ENCODE measurements at places on chromosomes 6 and 20.

DNA sequence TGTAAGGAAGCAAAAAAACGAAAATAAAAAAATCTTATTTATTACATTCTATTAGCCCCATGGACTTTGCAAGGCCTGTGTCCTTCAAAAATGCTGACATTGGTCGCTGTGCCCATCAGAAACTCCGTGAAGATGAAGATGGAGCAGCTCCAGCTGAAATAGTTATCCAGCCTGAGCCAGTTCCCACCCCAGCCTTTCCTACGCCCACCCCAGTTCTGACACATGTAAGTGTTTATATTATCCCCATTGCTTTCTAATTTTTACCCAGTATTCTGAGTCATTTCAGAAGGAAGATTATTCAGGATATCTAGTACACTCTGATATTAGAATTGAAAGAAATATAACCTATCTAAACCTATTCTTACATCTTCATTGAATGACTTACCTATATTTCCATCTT, 217.7 kb downstream of the ARHGAP18 start:
- no peak for DNase-seq

- DNase-seq: no peak
Measured at GRCh38 chr6:106829451-106829850, 145.1 kb downstream of the CD24 start.

- DNase-seq: no peak
Measured at GRCh38 chr20:21302664-21303060, 469 bp upstream of the XRN2 start.

GRCh38 chr6:167146977-167147376, 10.8 kb downstream of the GPR31 start:
- DNase-seq: no peak

GRCh38 chr6:160082627-160083026, 39.0 kb upstream of the SLC22A1 start:
- DNase-seq: no peak

GRCh38 chr6:81638366-81638765, 114.1 kb downstream of the TENT5A start:
- no peak for DNase-seq

- no peak for DNase-seq
Measured at GRCh38 chr6:36847991-36848390, 8.7 kb upstream of the CPNE5 start.

GRCh38 chr6:53331678-53332077, 17.1 kb downstream of the ELOVL5 start:
- DNase-seq: no peak

- DNase-seq: no peak
Measured at GRCh38 chr20:15742627-15743026, 830.6 kb downstream of the KIF16B start.

DNA sequence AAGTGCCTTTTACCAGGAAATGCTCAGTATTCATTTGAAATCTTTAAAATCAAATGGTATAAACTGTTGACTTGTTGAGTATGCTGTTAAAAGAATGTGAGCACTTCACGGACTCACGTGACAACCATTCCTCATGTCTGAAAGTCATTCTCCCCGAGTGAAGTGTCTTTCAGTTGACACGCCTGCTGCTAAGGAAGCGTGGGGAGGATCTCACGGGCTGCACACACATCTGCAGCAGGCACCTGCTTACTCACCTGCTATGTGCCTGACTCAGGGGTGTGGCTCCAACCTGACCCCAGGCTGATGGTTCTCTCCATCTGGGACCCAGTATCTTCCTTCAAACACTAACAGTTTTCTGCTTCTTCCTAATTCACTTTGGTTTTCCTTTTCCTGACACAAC, 32.7 kb downstream of the WDR27 start:
- no peak for DNase-seq

DNA sequence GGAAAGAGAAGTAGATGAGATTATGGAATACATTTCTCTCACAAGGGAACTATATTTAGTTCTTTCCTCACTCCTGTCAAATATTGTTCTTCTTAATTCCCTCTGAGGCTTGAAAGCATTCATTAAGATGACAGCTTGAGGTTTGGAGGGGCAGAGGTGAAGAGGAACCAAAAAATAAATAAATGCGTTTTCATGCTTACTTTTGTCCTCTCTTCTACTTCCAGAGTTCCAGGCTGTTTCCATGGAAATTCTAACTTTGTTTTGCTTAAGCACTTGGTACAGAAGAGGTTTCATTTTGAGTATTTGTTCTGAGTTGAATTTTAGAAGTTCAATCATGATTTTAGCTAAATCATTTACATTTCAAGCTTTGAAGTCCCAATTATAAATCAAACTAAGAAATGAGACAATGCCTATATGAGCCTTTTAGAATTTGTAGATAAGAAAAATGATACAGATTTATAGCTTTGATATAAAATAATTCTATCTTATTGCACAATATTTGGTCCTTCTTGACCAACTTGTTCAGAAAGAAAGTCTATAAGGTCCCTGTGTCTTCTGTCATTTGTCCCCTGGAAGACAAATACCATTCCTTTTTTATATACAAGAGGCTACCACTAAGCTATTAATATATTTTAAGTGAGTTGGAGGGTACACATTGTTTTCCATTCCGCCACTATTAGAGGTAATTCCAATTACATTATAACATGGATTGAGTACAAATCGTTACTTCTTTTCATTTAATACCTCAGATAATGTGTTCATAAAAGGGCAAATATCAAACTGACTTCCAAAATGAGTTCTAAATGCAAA, 16.3 kb downstream of the RBM24 start:
- DNase-seq: no peak

- DNase-seq: no peak
Measured at GRCh38 chr6:158150701-158151100, 17.4 kb downstream of the SERAC1 start.

- no peak for DNase-seq
Measured at GRCh38 chr20:1661542-1662299, 4.1 kb upstream of the SIRPG start.

DNA sequence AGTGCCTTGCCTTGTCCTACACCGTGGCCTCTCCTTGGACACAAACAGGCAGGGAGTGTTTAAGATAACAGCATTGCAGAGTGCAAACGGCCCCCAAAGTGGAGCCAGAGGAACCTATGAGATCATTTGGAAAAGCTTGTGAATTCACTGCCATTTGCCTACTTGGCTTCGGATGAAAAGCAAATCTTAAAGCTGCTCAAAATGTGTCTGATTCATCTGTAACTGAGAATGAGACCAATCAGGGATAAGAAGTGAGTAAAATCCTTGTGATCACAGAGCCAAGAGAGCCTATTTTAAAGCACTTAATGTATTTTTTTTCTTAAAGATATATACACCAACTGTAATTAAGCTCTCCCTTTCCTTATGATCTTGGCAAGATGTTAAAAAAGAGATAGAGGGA, 65.7 kb upstream of the BACH2 start:
- no peak for DNase-seq

DNA sequence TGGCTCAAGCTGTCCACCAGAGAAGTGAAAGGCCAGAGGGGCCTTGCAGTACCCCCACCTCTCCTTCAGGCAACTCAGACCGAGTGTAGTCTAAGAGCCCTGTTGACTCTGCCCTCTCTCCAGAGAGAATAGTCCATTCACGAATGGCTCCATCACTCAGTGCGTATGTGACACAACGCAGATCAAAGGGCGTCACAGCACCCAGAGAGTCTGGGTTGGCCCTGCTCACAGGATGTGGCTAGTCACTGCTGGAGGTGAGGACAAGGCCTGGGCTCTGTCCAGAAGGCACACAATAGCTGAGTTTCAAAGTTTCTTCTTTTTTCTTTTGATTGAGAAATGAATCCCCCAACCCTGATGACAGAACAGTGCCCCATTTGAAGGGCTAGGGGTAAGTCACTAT, 74.1 kb downstream of the TRMT11 start:
- no peak for DNase-seq

- no peak for DNase-seq
Measured at GRCh38 chr6:5956939-5957338, 49.8 kb downstream of the NRN1 start.

GRCh38 chr6:82178077-82178758, 69.3 kb downstream of the IBTK start:
- DNase-seq: peak; percentile 20

- peak; percentile 70 for DNase-seq
Measured at GRCh38 chr6:119350202-119350951, 816 bp upstream of the MAN1A1 start.

- no peak for DNase-seq
Measured at GRCh38 chr6:155274106-155274505, 10.3 kb downstream of the CLDN20 start.

GRCh38 chr20:45346291-45346718, 1.9 kb downstream of the SDC4 start:
- DNase-seq: no peak

DNA sequence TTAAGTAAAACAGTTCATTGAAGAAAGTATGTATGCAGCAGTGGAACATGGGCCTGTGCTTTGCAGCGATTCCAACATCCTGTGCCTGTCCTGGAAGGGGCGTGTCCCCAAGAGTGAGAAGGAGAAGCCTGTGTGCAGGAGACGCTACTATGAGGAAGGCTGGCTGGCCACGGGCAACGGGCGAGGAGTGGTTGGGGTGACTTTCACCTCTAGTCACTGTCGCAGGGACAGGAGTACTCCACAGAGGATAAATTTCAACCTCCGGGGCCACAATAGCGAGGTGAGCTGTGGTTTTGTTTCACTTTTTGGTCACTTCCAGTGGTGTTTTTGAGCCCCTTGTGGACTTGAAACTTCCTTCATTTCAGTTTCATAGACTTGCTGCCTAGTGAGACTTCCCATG, 1.7 kb downstream of the TULP4 start:
- no peak for DNase-seq

- no peak for DNase-seq
Measured at GRCh38 chr6:169982461-169983386, 231.3 kb downstream of the ERMARD start.

All from renal cortical epithelial cell (primary cell).